ENCODE measurements at places on chromosomes 3 and 15.
A peak's percentile ranks its signal among the peaks of the same experiment; 100 is the strongest.

- peak; percentile 74 for DNase-seq
Observed at GRCh38 chr15:41934843-41935242, 37.5 kb downstream of the EHD4 start.

- DNase-seq: no peak
Observed at GRCh38 chr15:74445816-74446763, 12.3 kb upstream of the SEMA7A start.

DNA sequence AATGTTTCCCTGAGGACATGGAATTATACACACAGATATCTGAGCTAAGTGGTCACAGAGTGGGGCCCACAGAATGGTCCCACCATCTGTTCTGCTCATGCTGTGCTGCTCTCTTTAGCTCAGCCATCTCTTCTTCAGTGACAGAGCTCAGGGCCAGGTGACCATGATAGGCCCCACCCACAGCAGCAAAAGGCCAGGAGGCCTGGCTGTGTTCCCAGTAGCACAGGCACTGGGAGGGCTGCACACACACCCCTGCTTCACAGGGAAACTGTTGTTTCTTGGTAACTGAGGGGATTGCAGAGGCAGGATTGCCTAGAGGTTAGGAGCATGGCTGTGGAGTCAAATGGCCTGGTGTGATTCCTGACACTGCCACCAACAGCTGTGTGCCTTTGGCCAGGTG is 4.8 kb upstream of the FBXW12 start:
- no peak for DNase-seq

- no peak for DNase-seq
Observed at GRCh38 chr15:81930582-81931369, 115.0 kb downstream of the MEX3B start.

DNA sequence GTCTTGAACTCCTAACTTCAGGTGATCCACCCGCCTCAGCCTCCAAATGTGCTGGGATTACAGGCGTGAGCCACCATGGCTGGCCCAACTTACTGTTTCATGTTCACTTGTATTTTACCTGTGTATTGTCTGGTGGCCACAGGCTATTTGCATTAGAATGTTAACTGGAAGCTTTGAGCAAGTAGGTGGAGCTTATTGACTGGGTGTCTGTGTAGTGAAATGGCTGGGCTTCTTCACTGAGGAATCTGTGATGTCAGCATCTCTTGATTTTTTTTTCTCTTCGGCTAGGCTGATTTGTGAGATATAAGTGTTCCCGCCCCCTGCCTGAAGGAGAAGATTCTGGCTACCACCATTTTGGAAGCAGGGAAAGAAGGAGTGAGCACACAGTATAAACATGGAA is 237.8 kb upstream of the PEX5L start:
- no peak for DNase-seq

GRCh38 chr3:47716656-47717055 is 65.0 kb downstream of the SMARCC1 start:
- no peak for DNase-seq

DNA sequence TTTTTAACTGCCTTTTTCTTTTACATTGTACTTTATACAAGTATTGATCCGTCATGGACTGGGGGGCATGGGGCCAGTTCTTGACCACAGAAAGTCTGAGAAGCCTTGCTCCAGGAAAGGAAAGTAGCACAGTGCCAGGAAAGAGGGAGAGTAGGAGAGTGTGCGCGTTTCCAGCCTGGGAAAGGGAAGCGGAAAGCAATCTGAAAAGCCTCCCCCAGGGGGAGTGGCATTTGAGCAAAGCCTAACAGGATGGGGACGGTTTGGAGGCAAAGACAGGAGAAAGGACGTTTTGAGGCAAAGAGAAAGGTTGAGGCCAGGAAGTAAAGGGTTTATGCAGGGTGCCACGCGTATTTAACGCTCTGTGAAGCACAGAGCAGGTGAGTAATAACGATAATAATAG is 116.9 kb downstream of the RORA start:
- no peak for DNase-seq

DNA sequence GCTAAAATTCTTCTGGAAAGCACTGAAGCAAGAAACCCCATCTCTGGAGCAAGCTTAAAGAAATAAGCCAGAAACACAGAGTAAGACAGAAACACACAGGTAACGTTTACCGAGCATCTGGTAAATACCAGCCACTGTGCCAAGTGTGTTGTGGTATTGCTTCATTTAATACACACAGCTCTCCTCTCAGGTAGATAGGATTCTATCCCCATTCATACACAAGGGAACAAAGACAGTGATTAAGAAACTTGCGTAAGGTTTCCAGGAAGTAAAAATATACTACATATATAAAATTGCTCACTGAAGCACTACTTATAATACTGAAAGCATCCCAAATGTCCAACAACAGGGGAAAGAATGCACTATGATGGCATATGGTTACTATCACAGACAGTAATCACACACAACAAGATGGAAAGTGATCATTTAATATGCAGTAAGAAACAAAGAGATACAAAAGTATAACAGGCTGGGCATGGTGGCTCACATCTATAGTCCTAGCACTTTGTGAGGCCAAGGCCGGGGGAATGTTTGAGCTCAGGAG is 27.5 kb downstream of the TAMM41 start:
- DNase-seq: no peak

DNA sequence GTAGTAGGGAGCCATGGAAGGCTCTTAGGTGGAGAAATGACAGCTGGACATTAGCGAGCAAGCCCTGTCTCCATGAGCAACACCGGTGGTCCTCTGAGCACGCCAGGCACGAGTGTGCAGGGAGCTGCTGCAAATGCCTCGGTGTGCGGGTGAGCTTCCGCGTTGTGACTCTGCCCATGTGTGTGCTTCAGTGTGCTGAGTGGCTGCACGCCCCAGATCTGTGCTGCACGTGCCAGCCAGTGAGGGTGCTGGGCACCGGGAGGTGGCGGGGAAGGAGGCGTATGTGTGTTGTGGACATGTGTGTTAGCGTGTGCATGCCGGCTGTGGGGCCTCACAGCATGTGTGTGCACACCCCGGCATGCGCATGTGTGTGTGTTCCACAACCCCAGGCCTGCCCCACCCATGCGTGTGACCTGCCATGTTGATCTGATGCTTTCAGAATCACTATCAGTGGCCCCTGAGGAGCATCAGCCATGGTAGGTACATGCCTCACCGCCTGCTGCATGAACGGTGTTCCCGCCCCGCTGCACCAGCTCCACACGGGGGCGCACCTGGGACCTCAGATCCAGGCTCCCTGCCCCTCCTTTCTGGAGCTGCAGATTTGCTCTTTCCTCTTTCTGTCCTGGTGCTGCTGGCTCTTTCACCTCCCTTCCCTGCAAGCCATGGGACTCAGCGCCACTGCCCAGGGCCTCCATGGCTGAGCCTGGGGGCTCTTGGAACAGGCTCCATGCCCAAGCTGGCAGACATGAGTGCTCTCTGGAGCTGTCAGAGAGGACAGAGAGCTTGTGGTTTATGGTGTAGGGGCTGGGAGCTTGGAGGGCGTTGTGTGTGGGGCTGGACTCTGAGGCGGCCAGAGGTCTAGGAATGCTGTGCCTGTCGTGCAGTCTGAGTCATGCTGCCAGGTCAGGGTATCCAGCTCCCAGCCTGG is 169.4 kb downstream of the TBC1D2B start:
- DNase-seq: peak; percentile 58

- no peak for DNase-seq
Observed at GRCh38 chr3:157079676-157080369, 80.1 kb downstream of the CCNL1 start.

DNA sequence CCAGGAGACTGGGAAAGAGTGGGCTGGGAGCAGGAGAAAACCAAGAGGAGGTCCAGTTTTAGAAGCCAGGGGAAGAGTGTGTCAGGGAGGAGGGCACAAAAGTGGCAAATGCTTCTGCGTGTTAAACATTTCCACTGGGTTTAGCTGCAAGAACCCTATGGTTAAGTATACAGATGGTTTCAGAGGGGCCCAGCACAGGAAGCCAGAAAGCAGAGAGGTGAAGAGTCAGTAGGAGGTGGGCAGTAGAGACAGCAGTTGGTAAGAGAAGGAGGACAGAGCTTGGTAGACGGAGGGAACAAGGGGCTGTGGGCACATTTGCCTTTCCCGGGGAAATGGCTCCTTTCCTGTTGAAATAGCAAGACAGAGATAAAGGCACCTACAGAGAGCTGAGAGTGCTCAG is 133.8 kb downstream of the EPHB1 start:
- no peak for DNase-seq

DNA sequence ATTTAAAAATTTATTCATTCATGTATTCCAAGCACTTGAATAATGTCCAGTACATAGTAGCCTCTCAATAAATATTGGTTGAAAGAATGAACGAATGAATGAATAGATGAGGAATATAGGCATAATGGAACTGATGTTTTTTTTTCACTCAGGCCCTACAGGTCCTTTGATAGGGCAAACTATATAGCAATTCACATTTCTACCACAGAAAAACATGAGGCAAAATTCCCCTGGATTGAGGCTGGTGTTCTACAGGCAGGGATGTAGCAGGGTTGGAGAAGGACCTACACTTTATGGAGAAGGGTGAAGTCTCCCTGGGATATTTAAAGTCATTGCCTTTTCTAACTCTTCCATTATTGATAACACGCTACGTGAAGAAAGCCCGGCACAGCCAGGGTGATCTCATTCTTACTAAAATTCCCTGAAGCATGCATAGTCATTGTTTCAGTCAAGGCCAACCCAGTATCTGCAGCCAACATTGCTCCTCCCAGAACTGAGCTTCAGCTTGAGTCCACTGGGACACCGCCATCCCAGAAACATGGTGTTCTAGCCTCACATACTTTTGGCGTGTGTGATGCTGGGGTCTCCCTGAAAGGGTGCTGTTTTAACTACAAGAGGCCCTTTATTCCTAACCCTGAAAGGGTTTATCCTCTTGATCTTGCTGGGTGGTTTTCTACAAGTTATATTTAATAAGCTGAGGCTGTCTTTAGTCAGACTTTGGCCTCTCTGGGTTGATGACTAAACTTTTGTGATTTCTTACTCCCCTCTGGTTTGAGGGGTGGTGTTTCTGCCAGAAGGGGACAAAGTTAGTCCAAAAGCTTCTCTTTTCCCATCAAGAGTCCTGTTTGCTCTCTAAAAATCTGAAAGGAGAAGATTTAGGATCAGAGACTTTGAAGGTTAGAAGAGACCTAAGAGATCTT is 25.9 kb upstream of the FBN1 start:
- no peak for DNase-seq

DNA sequence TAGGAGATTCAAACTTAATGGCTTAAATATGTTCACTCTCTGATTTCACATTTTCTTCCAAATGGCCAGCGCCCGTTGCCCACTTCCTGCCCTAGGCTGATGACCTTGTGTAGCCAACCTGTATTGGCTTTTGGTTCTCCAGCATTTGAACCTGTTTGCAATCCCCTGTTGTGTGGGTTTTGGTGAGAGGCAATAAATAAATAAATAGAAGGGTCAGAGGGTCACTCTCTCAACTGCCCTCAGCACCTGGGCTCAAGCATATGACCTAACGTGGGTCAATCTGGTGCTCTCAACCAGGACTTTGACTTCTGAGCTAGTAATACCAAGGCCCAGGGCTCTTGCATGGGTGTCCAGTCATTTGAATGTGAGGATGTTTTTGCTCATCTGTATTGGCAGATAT is 1.8 kb upstream of the SRP14 start:
- DNase-seq: no peak

- DNase-seq: no peak
Observed at GRCh38 chr3:50617096-50617791, at the start of gene MAPKAPK3. TSS of gene MAPKAPK3 (plus strand) at chr3:50617151. CDS start at chr3:50617566, 415 bp downstream.

DNA sequence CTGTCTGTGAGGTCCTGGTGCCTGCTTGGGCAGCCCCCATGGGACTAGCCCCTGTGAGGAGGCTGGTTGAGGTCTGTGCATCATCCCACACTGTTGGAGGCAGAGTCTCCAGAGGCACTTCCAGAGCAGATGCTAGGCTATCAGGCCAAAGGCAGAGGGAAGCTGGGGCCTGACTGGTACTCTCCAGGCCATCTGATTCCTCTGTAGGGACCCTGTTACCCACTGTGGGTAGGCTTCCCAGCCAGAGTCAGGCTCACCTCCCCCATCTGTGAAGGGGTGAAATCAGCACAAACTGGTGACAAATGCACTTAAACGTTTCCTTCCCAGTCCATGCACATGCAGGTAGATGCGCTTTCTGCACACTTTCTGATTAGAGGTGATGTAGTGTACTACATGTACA is 212.6 kb upstream of the TOPAZ1 start:
- no peak for DNase-seq

- no peak for DNase-seq
Observed at GRCh38 chr3:18134386-18135059, 290.6 kb downstream of the SATB1 start.
